Muscle of arm (tissue), 14 donors: ENCODE measurements at places on chromosomes 2 and 18. TPM values are rescaled to one million over a fixed set of nuclear protein-coding genes. Genes with fewer than 3 reads are reported as not detected.

Gene SLC5A7
- 0.20 TPM for polyA plus RNA-seq

Gene ZNF396
- polyA plus RNA-seq = not detected

Gene GATA6
- polyA plus RNA-seq = 4.5 TPM

Gene EGR4
- not detected for polyA plus RNA-seq

Gene SERPINB11
- polyA plus RNA-seq = not detected

Gene MYOM1
- polyA plus RNA-seq = 682 TPM

Gene UGT1A10
- polyA plus RNA-seq = not detected

Gene CHRNG
- 60.4 TPM for polyA plus RNA-seq

Gene NT5DC4
- not detected for polyA plus RNA-seq

Gene RESP18
- not detected for polyA plus RNA-seq

Gene ABCG8
- polyA plus RNA-seq = 0.04 TPM

Gene LAMA3
- polyA plus RNA-seq = 3.2 TPM

Gene GBX2
- polyA plus RNA-seq = not detected

Gene SAG
- not detected for polyA plus RNA-seq

Gene CDKL4
- polyA plus RNA-seq = 0.33 TPM

Gene ANKRD23
- 594 TPM for polyA plus RNA-seq

Gene CASP10
- 4.7 TPM for polyA plus RNA-seq

Gene TYW5
- 8.8 TPM for polyA plus RNA-seq

Gene BMP10
- not detected for polyA plus RNA-seq

Gene NPHP1
- polyA plus RNA-seq = 7.1 TPM

Gene CFC1
- polyA plus RNA-seq = not detected

Gene TUBB8B
- polyA plus RNA-seq = 0.44 TPM

Gene ADGRF3
- 0.26 TPM for polyA plus RNA-seq

Gene SCN2A
- polyA plus RNA-seq = 0.10 TPM

Gene CABYR
- polyA plus RNA-seq = 2.4 TPM

Gene THADA
- polyA plus RNA-seq = 15.4 TPM

Gene DPP10
- not detected for polyA plus RNA-seq

Gene CNDP1
- not detected for polyA plus RNA-seq

Gene GCG
- polyA plus RNA-seq = 15.1 TPM

Gene G6PC2
- polyA plus RNA-seq = not detected

Gene ZAP70
- 9.0 TPM for polyA plus RNA-seq

Gene CROCC2
- polyA plus RNA-seq = 0.43 TPM

Gene TSPYL6
- 0.12 TPM for polyA plus RNA-seq

Gene FOXI3
- polyA plus RNA-seq = 1.2 TPM

Gene UBR3
- polyA plus RNA-seq = 65.1 TPM

Gene POTEI
- 0.05 TPM for polyA plus RNA-seq

Gene COBLL1
- polyA plus RNA-seq = 25.9 TPM

Gene CRYGC
- polyA plus RNA-seq = not detected

Gene LOXL3
- 7.2 TPM for polyA plus RNA-seq

Gene IGFBP2
- 142 TPM for polyA plus RNA-seq

Gene ASB3
- polyA plus RNA-seq = not detected

Gene KIF3C
- 6.6 TPM for polyA plus RNA-seq

Gene ALPI
- polyA plus RNA-seq = not detected

Gene DPYSL5
- 16.1 TPM for polyA plus RNA-seq

Gene TBR1
- polyA plus RNA-seq = 0.04 TPM

Gene NEU2
- not detected for polyA plus RNA-seq

Gene FAM117B
- polyA plus RNA-seq = 3.9 TPM

Gene MRPL19
- 38.7 TPM for polyA plus RNA-seq

Gene SP140
- not detected for polyA plus RNA-seq

Gene PLB1
- 2.6 TPM for polyA plus RNA-seq

Gene KIF5C
- 2.2 TPM for polyA plus RNA-seq

Gene FARSB
- polyA plus RNA-seq = 26.5 TPM

Gene FBXO41
- polyA plus RNA-seq = 0.40 TPM

Gene ABHD1
- polyA plus RNA-seq = 0.12 TPM
